ENCODE measurements at places on chromosomes 7 and 10.

- no peak for DNase-seq
Observed at GRCh38 chr7:129898007-129898406, 54.8 kb downstream of the UBE2H start.

- no peak for DNase-seq
Observed at GRCh38 chr10:78896159-78896928, 172.4 kb upstream of the ZMIZ1 start.

- no peak for DNase-seq
Observed at GRCh38 chr7:13109201-13109600, 421.8 kb downstream of the ARL4A start.

- no peak for DNase-seq
Observed at GRCh38 chr7:36526863-36527548, 137.3 kb downstream of the ANLN start.

GRCh38 chr7:149722356-149722957 lies 50.9 kb downstream of the ZNF467 start:
- no peak for DNase-seq

- no peak for DNase-seq
Observed at GRCh38 chr10:120508393-120508792, 51.4 kb downstream of the PLPP4 start.
